ENCODE measurements at places on chromosomes 1 and 21.

DNA sequence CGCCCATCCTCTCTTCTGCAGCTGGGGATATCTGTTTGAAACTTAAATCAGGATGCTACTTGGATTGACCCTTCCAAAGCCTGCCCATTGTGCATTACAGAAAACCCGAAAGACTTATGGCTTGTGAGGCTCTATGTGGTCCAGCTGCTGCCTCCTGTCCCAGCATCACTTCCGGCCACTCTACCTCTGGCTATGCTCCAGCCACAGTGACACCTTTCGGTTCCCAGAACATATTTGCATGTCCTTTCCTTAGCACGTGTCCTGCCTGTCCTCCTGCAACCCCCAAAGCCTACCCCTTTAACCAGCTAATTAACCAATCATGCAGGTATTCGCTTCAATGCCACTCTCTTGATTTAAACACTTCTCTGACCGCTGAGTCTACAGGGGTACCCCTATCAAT is 167.6 kb downstream of the PRDM2 start:
- DNase-seq = no peak

GRCh38 chr1:153663211-153663610 is 4.7 kb downstream of the SNAPIN start:
- no peak for DNase-seq

- DNase-seq = no peak
These were observed 9.0 kb downstream of the C1orf105 start for GRCh38 chr1:172429331-172430127.

DNA sequence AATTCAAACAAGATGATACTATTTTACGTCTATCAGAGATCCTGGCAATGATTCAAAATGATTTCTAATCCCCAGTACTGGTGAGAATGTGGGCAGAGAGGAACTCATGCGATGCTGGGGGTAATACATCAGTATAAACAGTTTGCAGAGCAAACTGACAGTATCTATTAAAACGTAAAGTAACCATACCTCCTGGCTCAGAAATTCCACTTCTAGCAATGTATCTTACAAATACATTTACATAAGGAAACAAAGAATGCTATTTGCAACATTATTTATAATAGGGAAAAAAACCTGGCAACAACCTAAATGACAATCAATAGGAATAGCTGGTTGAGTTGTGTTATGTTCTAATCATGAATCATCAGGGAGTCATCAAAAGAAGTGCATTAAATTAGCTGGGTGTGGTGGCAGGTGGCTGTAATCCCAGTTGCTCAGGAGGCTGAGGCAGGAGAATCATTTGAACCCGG is 15.9 kb downstream of the RCAN1 start:
- no peak for DNase-seq

- DNase-seq = no peak
These were observed 14.3 kb downstream of the RNF207 start for GRCh38 chr1:6220236-6220635.

DNA sequence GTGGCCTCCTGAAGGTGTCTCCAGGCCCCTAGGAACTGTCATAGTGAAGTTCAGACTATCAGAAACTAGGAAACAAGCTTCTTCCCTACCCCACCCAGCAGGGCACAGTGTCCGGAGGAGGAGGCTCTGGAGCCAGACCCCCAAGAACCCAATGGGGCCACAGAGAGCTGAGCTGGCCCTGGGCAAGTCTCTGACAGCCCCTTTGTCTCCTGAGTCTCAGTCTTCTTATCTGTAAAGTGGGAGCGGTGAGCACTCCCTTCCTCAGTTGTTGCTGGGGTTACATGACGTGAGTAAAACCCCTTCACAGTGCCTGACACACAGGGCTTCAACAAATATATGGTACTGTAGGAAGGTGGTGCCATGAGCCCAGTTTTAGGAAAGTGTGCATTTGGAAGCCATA is 675.8 kb downstream of the MATN1 start:
- no peak for DNase-seq

DNA sequence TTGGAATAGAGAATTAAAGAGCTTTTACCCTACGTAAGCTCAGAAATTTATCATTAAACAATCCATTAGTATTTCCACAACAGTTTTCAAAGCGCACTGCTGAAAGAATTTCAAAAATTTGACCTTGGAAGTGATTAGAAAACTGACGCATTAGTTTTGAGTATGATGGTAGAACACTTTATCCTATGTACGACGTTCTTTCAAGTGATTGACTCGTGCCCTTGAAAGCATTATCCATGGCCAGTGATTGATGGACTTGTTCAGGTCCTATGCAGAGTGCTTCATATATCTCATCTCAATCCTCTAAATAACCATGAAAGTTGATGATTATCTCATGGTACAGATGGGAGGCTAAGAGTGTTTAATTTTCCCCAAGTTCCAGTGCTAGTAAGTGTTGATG is 697.2 kb downstream of the USP25 start:
- no peak for DNase-seq

- no peak for DNase-seq
These were observed 48.2 kb downstream of the SSBP3 start for GRCh38 chr1:54357967-54358366.

GRCh38 chr1:225877580-225877979 is 4.6 kb downstream of the TMEM63A start:
- no peak for DNase-seq

DNA sequence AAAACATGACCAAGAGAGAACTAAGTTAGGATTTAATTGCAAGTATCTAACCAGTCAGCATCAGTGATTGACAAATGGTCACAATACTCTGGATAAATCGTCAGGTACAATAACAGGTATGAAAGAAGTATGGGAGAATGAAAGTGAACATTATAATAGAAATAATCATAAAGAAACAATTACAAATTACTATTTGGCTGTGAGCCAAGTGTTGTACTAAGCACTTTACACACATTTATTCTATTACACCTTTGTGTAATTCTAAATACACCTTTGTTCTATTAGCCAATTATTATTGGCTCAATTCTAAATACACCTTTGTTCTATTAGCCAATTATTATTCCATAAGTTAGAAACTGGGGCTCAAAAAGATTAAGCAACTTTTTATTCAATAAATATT is 114.7 kb downstream of the KCNH1 start:
- no peak for DNase-seq

GRCh38 chr1:235074523-235075047 is 54.1 kb downstream of the TOMM20 start:
- DNase-seq = no peak

GRCh38 chr1:53967409-53968124 is 21.4 kb downstream of the LRRC42 start:
- DNase-seq = no peak

DNA sequence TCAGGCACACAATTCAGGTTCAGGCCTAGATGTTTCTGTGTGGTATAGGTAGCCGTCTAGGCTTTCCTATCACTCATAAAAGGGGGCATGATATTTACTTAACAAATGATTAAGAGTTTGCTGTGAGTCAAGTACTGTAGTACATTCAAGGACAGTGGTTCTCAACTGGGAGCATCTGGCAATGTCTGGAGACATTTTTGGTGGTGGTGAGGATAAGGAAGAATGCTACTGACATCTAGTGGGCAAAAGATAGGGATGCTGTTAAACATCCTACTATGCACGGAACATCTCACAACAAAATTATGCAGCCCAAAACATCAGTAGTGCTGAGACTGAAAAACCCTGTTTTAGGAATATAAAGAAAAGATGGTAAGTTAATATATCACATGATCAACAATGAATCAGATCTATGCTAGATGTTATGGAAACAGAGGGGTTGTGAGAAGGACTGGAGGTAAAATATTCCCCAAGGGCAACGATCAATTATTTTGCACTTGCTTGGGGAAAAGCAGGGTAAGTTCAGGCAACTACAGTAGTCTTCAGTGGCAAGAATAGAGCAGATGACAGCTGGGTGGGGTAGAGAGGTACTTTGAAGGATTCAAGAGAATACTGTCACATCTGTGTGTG is 4.9 kb downstream of the DNTTIP2 start:
- DNase-seq = no peak

- no peak for DNase-seq
These were observed 15.4 kb upstream of the UTS2 start for GRCh38 chr1:7868070-7868780.

DNA sequence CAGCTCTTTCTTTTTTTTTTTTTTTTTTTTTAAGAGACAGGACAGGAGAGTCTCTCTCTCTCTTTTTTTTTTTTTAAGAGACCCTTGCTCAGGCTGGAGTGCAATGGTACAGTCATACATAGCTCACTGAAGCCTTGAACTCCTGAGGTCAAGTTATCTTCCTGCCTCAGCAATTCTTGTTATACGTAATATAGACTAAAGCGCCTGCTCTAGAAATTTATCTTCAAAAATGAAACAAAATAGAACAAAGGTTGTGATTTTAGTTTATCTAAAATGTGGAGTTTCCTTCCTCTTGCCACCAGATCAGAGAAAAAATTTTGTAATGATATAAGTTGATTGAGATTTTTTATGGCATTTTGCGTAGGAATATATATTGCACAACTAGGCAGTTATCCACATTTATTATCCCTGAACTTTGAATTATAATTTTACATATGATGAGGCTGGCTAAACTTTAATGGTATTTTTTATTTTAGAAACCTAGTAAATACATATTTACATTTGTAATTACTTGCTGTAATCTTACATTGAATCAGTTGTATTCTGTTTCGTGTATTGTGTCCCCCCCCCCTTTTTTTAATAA is 44.2 kb downstream of the MTF2 start:
- DNase-seq = no peak

DNA sequence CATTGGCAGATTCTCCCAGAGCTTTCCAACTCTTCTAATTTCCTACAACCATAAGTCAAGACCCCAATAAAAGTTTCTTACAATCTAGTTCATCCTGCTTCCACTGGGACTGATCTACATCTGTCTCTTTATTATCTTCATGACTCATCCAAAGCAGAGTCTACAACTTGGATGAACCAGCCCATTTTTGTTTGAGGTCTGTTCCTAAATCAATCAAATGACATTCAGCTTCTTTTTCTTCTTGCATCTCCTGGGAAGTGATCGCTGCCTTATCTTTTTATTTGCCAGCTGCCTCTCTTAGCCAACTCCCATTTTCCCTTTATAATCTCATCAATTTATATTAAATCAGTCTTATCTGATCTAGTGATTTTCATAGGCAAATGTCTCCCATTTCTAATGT is 105.6 kb downstream of the ERG start:
- no peak for DNase-seq

DNA sequence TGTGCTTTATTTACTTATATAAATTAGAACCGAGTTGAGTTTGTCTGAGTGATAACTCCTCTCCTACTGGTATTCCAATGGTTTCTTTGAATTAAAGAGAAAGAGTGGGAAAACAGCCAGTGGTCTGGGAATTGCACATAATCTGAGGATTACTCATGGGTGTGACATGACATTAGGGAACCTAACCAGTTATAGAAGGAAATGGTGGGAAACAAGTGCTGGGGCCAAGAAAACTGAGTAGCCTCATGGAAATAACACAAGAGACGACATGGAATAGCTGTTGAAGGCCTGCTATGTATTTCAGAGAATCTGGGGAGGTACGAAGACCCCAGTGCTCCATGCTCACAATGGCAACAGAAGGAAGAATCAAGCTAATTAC is 41.8 kb upstream of the LRRC52 start:
- no peak for DNase-seq

- DNase-seq = no peak
These were observed 112.6 kb upstream of the B3GALT2 start for GRCh38 chr1:193299038-193299437.

GRCh38 chr1:210669951-210670350 is 341.2 kb downstream of the HHAT start:
- DNase-seq = no peak

- no peak for DNase-seq
These were observed 15.4 kb downstream of the TRIM67 start for GRCh38 chr1:231177226-231177625.

- DNase-seq = no peak
These were observed 4.8 kb downstream of the RAP1A start for GRCh38 chr1:111624382-111624781.

GRCh38 chr1:154199563-154199879 is 6.6 kb downstream of the CFAP141 start:
- no peak for DNase-seq

DNA sequence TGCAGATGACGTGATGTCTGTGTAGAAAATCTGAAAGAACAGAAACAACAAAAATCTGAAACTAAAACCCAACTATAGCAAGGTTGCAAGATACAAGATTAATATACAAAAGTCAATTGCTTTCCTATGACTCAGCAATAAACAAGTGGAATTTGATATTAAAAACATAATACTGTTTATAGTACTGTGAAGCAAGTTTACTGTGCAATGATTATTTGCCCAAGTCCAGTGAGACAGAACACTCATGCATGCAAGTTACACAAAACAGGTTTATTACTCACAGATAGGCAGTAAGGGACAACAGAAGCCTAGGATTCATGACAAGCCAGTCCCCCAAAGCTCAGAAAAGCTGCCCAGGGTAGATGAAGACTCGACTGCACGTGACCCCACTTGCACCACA is 62.4 kb upstream of the RAB4A start:
- no peak for DNase-seq

GRCh38 chr1:55640708-55641473 is 425.7 kb upstream of the USP24 start:
- no peak for DNase-seq

GRCh38 chr1:175182201-175182746 is 10.3 kb downstream of the KIAA0040 start:
- DNase-seq = no peak

DNA sequence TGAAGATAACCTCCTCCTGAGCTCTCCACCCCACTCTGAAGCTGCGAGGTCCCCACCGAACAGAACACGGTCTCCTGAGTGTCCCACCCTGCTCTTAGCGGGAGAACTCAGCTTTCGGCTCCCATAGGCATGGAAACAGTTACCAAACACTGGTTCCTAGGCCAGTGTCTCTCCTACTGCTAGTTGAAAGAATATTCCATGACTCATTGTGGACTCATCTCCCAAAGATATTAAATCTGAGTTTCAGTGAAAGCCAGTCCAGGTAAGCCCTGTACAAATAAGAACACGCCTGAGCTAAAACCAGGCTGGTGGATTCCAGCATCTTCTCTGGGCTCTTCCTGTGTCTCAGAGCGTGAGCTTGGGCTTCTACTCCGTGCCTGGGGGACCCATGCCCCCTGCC is 107.5 kb upstream of the CLDN14 start:
- DNase-seq = no peak

GRCh38 chr21:37155186-37155585 is 82.1 kb downstream of the TTC3 start:
- no peak for DNase-seq

GRCh38 chr1:204373911-204374310 is 14.2 kb upstream of the PLEKHA6 start:
- no peak for DNase-seq

GRCh38 chr1:75233302-75233929 is 99.2 kb downstream of the LHX8 start:
- no peak for DNase-seq
